ENCODE measurements at places on chromosomes 2 and 18. TPM values are rescaled to one million over a fixed set of nuclear protein-coding genes. Genes with fewer than 3 reads are reported as not detected.

GRCh38 chr2:136013136-136013685 is 27.8 kb upstream of the DARS1 start:
- no peak for DNase-seq

PRSS56 gene
- total RNA-seq: not detected

DNA sequence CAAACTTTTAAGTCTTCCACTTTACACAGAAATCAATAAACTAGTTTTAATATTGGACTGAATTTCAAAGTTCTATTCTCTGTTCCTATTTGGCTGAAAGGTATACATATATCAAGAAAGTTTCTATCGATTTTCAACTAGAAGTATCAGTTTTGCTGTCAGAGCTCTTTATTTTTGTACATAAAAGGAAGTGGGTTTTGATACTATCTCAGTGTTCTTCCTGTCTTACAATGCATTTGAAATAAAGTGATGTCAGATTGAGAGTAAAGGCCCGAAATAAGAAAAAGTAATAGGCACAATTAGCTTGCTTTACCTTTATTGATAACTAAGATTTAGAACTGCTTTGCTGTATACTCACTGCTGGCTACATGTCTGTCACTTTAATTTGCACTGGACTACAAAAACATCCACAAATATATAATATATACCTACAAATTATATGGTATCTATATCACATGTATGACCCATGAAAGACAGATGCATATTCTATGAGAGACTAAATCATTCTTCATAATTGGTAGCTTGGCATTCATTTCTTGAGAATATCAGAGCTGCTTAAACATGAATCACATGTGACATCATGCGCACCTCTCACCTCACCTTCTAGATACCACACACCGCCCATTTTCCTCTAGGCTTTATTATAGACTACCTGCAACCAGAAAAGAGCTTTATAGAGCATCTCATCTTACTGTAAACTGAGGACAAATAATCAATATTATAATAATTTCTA is 83.6 kb downstream of the ASXL2 start:
- no peak for DNase-seq

HOXD3 gene
- total RNA-seq: not detected

All from activated T-helper 1 cell treated with anti-CD3 and anti-CD28 coated beads, Interleukin-12 subunit alpha, Interleukin-12 subunit beta, Interleukin-2, Interleukin-4 antibody, amounts not matched to agents 30 ng/mL and 10 ng/mL and 1 ng/mL, durations not matched to agents 14 hours and 24 hours and 36 hours (primary cell).